Stimulated activated naive CD8-positive, alpha-beta T cell treated with anti-CD3 and anti-CD28 coated beads, Interleukin-15, Interleukin-2, amounts not matched to agents 100 U/mL and 50 U/mL, for 24 hours (primary cell): ENCODE measurements at places on chromosomes 13 and 19.

DNA sequence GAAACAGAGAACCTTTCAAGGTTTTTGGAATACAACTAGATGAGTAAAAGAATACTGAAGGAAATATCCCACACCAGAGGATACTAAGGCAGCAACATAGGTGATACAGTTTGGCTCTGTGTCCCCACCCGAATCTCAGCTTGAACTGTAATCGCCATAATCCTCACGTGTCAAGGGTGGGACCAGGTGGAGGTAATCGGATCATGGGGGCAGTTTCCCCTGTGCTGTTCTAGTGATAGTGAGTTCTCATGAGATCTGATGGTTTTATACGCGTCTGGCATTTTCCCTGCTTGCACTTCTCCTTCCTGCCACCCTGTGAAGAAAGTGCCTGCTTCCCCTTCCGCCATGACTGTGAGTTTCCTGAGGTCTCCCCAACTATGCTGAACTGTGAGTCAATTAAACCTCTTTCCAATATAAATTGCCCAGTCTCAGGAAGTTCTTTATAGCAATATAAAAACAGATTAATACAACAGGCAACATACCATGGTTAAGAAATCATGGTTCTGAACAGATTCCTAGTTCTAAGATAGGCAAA lies 97.0 kb downstream of the ABCC4 start:
- DNase-seq = no peak

GRCh38 chr13:43441899-43442499 lies 344.8 kb downstream of the ENOX1 start:
- no peak for DNase-seq

DNA sequence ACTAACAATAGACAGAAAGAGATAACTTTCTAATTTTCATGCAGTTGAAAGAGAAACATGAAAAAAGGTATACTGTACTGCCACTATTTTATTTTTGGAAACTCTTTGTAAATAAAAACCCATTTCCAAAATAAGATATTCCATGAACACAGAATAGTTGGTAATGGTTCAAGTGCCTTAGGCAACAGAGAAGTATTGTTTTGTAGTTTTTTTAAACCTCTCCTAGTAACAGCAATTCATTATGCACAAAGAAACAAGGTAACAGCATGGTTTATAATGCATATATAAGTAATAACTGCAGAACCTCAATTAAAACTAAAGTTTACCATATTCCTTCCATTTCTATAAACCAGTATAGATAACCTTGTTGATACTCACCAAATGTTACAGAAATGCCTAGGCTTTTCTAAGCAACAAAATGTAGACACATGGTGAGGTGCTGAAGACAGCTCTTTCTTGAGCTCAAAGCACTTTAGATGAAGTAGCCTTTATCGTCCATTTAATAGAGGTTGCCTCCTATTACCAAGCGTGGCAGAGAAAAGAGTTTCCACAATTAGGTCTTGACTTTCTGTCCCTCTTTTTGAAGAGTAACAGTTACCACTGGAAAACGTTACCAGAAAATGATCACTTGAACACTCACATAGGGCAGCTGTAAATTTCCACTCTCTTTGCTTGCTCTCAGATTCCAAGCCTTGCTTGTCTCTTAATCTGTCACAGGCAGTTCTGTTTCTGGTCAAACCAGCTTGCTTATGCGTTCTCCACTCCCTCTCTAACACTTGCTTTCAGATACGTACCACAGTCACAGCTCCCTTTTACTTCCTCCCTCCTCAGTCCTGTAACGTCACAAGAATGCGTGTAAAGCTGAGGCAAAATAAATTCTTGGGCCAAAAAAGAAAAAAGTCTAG lies 42.9 kb downstream of the CAB39L start:
- DNase-seq = no peak

- no peak for DNase-seq
Measured at GRCh38 chr19:39128516-39129079, 3.0 kb downstream of the PAK4 start.

DNA sequence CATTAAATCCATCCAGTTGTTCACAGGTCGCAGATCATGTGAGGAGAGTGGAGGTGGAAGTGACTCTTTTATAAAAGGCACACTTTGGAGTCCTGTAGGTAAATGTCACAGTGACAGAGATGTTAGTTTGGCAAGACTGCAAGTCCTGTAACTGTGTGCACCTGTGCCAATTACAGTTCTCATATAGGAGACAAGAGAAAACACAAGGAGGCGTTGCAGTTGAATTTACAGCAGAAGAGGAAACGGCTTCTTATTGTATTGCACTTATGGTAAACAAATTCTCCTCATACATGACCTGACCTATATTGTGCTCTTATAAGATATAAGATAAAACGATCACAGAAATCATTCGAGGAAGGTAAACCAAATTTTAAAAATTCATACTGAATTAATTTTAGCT lies 732.8 kb upstream of the SLC10A2 start:
- no peak for DNase-seq

DNA sequence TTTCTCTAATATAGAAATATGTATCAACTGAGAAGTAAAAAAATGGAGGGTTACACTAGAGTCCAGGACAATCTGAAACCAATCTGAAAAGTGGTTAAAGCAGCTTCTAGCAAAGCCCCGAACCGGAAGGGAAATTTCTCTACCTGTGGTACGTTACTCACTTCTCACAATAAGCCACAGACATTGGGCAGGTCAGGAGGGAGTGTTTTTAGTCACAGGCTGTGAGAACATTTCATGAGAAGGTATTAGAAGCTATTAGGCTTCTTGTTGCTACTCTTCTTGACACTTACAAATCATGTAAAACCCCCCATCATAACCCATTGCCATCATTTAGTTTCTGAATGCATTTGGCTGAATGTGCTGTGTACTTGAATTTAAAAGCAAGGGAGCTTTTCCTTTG lies 120.9 kb downstream of the NUFIP1 start:
- no peak for DNase-seq

GRCh38 chr13:54852831-54853230 lies 1824.2 kb downstream of the OLFM4 start:
- DNase-seq = no peak

DNA sequence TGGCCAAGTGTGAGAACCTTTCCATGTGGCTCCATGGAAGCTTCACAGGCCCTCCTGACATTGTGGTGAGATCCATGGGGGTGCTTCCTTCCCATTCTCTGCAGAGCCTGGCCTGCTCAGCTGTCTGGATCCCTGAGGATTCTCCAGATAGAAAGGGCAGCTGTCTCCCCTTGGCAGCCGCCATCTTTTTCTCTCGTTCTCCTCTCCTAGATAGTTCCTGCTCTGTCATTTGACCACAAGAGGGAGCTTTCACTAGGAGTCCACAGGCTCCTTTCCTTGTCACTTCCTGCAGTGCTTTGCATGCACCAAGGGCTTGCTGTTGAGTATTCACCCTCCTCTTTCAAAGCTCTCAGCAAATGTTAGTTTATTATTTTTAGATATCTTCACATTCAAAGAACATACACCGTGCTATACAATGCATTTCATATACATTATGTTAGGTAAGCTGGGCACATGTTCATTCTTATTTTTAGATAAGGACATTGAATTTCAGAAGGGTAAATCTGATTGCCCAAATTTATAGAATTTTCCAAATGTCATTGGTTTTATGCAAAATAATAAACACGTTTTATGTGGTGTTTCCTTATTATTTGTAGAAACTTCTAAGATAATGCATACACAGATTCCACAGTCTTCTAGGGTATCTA lies 133.2 kb downstream of the FRY start:
- DNase-seq = peak; percentile 16

- DNase-seq = no peak
Measured at GRCh38 chr13:101941095-101941783, 460.6 kb downstream of the FGF14 start.

- no peak for DNase-seq
Measured at GRCh38 chr13:98144801-98145350, 2.0 kb downstream of the FARP1 start.

DNA sequence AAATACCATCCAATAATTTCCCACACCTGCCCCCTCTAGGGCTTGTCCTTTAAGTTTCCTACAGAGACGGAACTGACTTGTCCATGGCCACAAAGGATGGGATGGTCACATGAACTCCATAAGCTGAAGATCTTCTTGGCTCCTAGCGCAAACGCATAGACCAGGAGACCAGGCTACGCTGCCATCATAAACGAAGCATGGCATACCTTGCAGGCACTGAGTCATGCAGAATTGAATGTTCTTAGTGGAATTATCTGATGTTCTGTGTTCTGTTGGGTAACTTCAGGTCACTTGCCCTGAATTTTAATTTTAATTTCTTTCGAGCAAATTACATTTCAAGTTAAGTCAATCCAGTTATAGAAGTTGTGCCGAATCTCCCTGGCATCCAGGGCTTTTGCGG lies 96.4 kb upstream of the STARD13 start:
- DNase-seq = no peak

GRCh38 chr13:111211789-111212516 lies 96.8 kb downstream of the ARHGEF7 start:
- DNase-seq = no peak

GRCh38 chr13:41344358-41344757 lies 33.3 kb downstream of the NAA16 start:
- no peak for DNase-seq

DNA sequence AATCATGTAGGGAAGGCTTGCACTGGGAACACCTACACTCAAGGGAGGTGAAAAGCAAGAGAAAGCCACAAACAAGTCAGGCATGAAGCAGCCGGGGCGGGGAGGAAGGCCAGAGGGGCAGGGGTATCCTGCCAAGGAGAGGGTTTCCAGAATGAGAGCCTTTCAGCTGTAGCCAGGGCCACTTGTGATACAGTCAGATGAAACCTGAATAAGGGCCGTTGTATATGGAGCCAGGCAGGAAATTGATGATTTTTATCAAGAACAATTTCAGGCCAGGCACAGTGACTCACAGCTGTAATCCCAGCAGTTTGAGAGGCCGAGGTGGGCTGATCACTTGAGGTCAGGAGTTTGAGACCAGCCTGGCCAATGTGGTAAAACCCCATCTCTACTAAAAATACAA lies 4.4 kb downstream of the TRPM4 start:
- no peak for DNase-seq
